Activated CD4-positive, alpha-beta memory T cell treated with anti-CD3 and anti-CD28 coated beads, Interleukin-2, amount 10 ng/mL, durations not matched to agents 7 days and 5 days (primary cell): ENCODE measurements at places on chromosomes 11 and 22. TPM values are rescaled to one million over a fixed set of nuclear protein-coding genes. Genes with fewer than 3 reads are reported as not detected.

GRCh38 chr22:33049119-33049729 is 9.0 kb downstream of the SYN3 start:
- DNase-seq: peak; percentile 51

DNA sequence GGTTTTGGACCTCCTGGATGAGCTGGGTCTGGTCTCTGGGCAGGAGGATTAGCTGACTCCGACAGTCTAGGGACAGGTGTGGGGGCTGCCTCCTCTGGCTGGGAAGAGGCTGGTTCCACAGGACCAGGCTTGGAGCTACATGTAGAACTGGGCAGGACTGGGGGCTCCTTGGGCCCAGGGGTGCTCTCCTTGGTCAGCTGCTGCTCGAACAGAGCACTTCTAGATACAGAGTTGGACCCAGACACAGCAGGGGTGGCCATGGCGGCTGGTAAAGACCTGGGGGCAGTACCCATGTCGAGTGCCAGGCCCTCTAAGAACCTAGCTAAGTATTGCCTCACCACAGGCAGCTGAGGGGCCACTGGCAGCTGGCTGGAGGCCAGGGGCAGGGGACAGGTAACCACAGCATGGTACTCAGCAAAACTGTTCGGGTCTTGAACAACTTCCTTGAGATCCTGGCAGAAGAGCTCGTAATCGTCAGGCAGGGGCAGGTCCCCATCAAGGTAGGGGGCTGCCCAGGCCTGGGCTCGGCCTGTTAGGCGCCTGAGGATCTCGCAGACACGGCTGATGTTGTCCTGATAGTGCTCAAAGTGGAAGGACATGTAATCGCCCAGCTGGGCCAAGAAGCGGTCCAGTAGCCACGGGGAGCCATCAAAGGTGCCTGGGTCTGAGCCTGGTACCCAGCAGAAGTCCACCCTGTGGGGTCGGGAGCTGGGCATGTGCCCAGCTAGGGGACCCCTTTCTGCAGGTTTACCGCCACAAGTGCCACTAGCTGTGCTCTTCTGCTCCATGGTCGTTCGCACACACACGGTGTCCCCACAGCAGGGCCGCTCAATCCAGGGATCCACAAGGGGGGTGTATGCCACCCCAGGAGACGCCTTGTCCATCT is 3.1 kb downstream of the GNB1L start:
- no peak for DNase-seq

Gene SHISAL1
- total RNA-seq: not detected

Gene FBLN1
- total RNA-seq: not detected

Gene IGLL5
- not detected for total RNA-seq

DNA sequence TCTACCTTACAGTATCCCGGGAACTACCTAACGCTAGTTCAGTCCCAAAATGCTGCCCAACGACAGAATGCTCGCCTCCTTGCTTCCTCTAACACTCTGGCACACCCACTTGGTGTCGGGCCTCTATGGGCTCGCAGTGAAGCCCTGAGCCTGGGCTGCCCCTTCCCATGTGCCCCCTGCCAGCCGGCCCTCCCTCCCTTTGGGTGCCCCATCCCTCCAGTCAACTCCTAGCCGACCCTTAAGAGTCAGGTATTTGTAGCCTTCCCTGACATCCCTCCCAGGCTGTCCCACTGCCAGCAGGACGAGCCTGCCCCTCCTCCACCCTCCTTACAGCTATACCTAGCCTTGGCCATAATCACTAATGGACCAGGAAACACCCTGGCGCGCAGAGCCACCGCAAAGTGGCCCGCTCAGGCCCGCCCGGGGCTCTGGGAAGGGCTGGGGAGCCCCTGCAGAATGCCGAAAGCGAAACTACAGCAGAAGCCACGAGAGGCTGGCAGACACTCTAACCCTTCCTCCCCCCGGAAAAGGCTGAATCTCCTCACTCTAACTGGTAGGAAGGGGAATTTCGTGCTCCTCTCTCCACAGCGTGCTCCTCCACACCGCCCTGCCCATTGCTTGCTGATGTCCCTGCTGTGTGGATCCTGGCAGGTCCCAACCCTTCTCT is 8.2 kb downstream of the CBX7 start:
- DNase-seq: peak; percentile 72

- DNase-seq: peak; percentile 8
These were observed 127.2 kb upstream of the B3GAT1 start for GRCh38 chr11:134539285-134539684.

- peak; percentile 54 for DNase-seq
These were observed 11.0 kb upstream of the PLAAT2 start for GRCh38 chr11:63573881-63574855.

DNA sequence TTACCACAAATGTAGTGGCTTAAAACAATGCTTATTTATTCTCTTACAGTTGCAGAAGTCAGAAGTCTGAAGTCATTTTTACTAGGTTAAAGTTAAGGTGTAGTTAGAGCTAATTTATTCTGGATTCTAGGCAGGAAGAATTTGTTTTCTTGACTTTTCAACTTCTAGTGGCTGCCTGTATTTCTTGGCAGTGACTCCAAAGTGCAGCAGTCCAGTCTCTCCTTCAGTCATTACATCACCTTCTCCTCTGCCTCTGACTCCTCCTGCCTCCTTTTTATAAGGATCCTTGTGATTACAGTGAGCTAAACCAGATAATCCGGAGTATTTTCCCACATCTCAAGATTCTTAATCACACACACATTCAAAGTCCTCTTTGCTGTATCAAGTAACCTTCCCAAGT is 581.4 kb downstream of the KCNA4 start:
- DNase-seq: no peak

- no peak for DNase-seq
These were observed 73.0 kb upstream of the PHOX2A start for GRCh38 chr11:72316984-72317383.

- DNase-seq: peak; percentile 89
These were observed 1.8 kb upstream of the RASGRP2 start for GRCh38 chr11:64745521-64746328.

Gene UBQLN3
- not detected for total RNA-seq

Gene STT3A
- total RNA-seq: 123 TPM

Gene RBMXL2
- total RNA-seq: not detected

Gene NXPE2
- total RNA-seq: not detected
